ENCODE measurements at places on chromosomes 4 and X. TPM values are rescaled to one million over a fixed set of nuclear protein-coding genes. Genes with fewer than 3 reads are reported as not detected.

GRCh38 chrX:132716006-132716405 is 227.2 kb upstream of the MBNL3 start:
- no peaks in the 10 kb centered on the region for H3K36me3 ChIP-seq
- DNase-seq, result no peak
- H3K4me1 ChIP-seq, result peaks cover 1% of the 10 kb centered on the region
- no peak overlapping the region for H3K4me3 ChIP-seq
- H3K27ac ChIP-seq, result no peak overlapping the region

LRBA gene
- total RNA-seq, result 53.7 TPM

C4orf51 gene
- total RNA-seq, result not detected

GRCh38 chr4:72997409-72997808 is 72.1 kb downstream of the COX18 start:
- no peak overlapping the region for H3K4me3 ChIP-seq
- H3K36me3 ChIP-seq, result no peaks in the 10 kb centered on the region
- DNase-seq, result no peak
- H3K4me1 ChIP-seq, result no peaks in the 10 kb centered on the region

DNA sequence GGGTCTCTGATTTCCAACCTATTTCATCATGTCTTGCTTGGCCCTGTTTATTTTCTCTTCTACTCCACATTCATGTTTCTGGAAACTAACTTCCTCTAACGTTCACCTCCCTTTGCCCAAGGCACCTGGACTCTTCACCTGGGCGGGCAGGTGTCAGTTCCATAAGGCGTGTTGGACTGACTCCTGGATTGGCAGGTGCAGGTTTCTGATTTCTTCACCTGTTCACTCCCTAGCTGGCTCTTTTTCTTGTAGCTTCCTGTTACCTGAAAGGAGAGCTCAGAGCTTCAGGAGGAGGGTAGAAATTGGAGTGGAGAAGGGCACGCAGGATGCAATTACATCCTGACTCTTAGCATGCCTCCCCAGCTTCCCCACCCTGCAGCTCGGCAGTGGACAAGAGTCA is 350.8 kb upstream of the KLF3 start:
- no peak overlapping the region for H3K4me3 ChIP-seq
- H3K27me3 ChIP-seq, result peaks cover 2% of the 10 kb centered on the region
- no peaks in the 10 kb centered on the region for H3K36me3 ChIP-seq

DNA sequence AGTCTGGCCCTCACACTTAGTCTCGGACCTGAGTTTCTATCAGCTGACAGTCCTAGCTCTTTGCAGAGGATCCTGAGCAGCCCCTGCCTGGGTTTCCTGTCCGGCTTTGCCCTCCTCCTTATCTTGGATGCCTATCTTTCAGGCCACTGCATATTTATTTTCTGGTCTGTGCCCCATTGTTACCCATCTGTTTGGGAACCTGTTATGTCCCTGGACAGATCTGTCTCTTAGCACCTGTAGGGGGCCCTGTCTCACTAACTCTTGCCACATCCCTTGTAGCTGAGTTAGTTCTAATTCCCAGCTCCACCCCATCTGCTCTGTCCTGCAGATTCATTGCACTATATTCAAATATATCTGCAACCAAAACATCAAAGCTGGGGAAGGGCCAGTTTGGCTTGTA is 514.9 kb upstream of the LCORL start:
- no peak overlapping the region for H3K4me3 ChIP-seq
- H3K27ac ChIP-seq, result no peak overlapping the region
- H3K27me3 ChIP-seq, result peaks cover 7% of the 10 kb centered on the region
- H3K4me1 ChIP-seq, result no peaks in the 10 kb centered on the region
- no peaks in the 10 kb centered on the region for H3K36me3 ChIP-seq

FABP2 gene
- total RNA-seq, result not detected

CENPVL1 gene
- not detected for total RNA-seq

BMPR1B gene
- total RNA-seq, result 0.10 TPM

DNA sequence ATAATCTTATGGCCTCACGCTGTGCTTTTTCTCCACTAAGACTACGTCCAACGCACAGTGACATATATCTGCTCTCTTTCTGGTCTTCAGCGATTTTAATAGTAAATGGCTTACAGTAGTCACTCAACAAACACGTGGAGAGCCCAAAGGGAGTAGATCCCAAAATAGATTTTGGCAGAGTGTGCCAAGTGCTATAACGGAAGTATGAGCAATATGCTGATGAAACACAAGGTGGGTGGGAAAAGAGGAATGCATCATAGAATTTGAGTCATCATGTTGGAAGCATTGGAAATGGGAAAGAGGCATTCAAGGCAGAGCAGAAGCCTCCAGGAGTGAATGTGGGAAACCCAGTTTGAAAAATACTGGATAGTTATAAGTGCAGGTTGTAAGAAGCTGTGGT is 129.1 kb upstream of the LDB2 start:
- no peak overlapping the region for H3K4me3 ChIP-seq
- no peak overlapping the region for H3K27ac ChIP-seq
- H3K4me1 ChIP-seq, result no peaks in the 10 kb centered on the region
- peaks cover 19% of the 10 kb centered on the region for H3K27me3 ChIP-seq
- H3K36me3 ChIP-seq, result no peaks in the 10 kb centered on the region

DNA sequence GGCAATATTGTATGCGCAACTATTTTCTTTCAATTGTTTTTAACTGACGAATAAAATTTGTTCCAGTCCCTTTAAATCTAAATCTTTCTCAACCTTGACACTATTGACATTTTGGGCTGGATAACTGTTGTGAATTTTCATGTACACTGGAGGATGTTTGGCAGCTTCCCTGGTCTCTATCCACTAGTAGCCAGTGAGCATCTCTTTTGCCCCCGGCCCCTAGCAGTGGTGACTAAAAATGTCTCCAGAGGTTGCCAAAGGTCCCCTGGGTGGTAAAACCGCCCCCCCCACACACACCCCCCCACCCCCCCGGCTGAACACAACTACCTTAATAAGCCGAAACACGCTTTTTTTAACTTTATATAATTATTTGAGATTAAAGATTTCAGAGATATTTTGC is 514 bp downstream of the FANCB start:
- peak; percentile 30 for DNase-seq
- H3K27ac ChIP-seq, result peak overlapping the region; percentile 65

- H3K4me3 ChIP-seq, result no peak overlapping the region
- no peak overlapping the region for H3K27ac ChIP-seq
Measured at GRCh38 chr4:38328989-38329729, 334.8 kb upstream of the KLF3 start.

BEX2 gene
- total RNA-seq, result 16.0 TPM

DNA sequence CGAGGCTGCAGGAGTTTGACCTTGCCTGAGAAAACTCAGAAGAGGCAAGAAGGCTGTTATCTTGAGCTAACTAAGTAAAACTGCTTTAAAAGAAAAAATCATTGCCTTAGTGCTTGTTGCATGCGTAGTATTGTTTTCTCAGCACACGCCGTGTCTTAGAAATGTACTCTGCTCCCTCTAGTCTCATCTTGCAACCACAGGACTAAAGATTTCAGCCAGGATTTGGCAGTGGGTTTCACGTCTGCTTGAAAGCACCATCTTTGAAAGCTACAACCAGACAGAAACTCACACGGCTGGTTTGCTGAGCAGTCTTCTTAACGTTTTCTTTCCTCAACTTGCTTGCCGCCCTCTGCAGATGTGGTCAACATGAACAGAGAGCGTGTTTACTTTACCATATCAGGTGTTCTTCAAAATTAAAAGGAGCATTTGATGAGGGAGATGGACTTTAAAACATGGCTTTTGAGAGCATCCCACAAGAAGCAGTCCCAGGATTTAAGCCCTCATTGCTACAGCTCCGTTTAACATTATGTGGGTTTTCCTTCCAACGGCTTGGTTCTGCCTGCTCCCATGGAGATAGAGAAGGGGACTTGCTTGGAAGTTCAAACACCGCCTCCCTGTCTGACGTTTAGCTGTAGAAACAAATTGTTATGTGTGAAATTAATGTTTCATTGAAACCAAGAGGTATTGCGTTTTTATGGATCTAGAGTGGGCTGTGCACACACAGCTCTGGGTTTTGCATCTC is 3.4 kb downstream of the SORCS2 start:
- no peak overlapping the region for H3K27ac ChIP-seq
- no peak for DNase-seq
- peaks cover 1% of the 10 kb centered on the region for H3K4me1 ChIP-seq
- H3K4me3 ChIP-seq, result no peak overlapping the region

DNA sequence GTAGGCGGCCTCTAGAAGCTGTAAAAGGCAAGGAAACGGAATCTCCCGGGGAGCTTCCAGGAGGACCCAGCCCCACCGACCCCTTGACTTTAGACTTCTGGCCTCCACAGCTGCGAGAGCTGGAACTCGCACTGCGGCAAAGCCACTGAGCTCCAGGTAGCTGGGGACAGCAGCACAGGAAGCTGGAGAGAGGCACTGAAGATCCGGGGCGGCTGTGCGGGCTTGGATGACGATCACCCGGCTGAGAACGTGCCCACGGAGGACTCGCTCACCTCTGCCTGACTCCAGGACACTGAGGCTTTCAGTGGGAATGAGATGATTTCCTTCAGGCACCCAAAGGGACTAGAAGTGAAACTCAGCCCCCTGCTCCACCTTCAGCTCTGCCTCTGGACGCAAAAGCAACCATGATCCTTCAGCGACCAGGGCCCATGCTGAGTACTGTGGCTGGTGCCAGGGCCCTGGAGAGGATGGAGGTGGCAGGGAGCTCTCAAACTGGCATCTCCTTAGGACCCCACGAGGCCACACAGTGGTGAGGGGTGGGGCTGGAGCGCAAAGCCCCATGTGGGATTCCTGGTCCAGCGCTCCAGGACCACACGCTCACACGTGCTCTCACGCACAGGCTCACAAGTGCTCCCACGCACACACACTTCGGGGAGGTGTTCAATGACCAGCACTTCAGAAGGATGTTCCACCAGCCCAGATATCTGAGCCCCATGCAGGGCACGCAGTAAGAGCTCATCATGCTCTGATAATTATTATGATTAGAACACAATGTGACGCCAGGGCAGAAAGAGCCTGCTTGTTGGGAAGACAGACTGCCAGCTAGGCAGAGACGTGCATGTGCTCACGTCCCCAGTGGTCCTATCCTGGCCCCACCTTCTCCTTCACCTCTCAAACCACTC is 47.2 kb downstream of the ADRA2C start:
- DNase-seq, result no peak
- H3K4me3 ChIP-seq, result no peak overlapping the region

DNA sequence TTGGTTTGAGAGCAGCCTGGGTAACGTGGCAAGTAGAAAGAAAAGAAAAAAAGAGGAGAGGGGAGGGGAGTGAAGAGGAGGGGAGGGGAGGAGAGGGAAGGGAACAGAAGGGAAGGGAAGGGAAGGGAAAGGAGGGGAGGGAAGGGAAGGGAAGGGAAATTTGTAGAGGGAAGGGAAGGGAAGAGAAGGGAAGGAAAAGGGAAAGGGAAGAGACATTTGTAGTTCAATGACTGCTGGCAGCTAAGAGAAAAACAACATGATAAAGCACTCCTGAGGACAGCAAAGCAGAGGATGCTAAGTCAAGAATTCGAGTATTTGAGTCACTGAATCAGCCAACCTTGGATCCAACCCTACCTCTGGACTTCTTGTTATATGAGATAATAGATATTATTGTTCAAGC is 38.2 kb upstream of the BMP2K start:
- H3K27ac ChIP-seq, result no peak overlapping the region
- no peaks in the 10 kb centered on the region for H3K36me3 ChIP-seq
- no peaks in the 10 kb centered on the region for H3K27me3 ChIP-seq
- H3K4me3 ChIP-seq, result no peak overlapping the region

CT45A3 gene
- not detected for total RNA-seq

GAGE13 gene
- not detected for total RNA-seq

GRCh38 chr4:175309041-175309440 is 390.9 kb downstream of the ADAM29 start:
- no peaks in the 10 kb centered on the region for H3K36me3 ChIP-seq
- H3K27ac ChIP-seq, result no peak overlapping the region
- H3K4me1 ChIP-seq, result no peaks in the 10 kb centered on the region

DNA sequence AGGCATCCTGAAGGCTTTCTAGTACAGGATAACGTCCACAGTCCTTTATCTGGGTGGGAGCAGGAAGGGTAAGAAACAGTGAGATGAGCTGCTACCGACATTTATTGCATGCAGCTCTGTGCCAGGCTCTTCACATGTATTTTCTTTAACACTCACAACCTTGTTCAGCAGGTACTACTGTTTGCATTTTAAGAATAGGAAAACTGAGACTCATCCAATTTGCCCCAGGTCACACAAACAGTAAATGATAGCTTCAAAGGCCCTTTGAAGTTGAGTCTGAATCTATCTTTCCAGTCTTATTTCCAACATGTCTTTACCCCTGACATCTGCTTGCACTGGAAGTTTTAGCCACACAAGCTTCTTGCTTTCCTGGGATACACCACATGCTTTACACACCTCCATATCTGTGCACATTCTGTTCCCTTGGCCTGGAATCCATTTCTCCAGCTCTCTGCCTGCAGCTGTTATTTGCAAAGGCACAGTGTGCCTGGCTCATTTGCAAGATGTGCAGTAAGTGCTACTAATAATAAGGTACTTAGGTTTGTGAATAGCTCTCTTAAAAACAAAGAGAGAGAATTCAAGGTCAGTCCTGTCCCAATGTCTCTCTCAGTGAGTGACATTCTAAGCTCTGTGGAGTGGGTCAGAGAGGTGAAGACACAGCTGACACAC is 61.2 kb downstream of the METTL14 start:
- peaks cover 11% of the 10 kb centered on the region for H3K36me3 ChIP-seq
- no peak overlapping the region for H3K27ac ChIP-seq
- H3K27me3 ChIP-seq, result no peaks in the 10 kb centered on the region
- no peak for DNase-seq
- no peaks in the 10 kb centered on the region for H3K4me1 ChIP-seq

GRCh38 chrX:74523224-74523623 is 91.2 kb downstream of the RLIM start:
- no peak overlapping the region for H3K4me3 ChIP-seq
- no peaks in the 10 kb centered on the region for H3K4me1 ChIP-seq
- H3K27ac ChIP-seq, result no peak overlapping the region

GRCh38 chr4:104532677-104533076 is 38.0 kb upstream of the CXXC4 start:
- H3K4me1 ChIP-seq, result no peaks in the 10 kb centered on the region
- no peaks in the 10 kb centered on the region for H3K36me3 ChIP-seq

DNA sequence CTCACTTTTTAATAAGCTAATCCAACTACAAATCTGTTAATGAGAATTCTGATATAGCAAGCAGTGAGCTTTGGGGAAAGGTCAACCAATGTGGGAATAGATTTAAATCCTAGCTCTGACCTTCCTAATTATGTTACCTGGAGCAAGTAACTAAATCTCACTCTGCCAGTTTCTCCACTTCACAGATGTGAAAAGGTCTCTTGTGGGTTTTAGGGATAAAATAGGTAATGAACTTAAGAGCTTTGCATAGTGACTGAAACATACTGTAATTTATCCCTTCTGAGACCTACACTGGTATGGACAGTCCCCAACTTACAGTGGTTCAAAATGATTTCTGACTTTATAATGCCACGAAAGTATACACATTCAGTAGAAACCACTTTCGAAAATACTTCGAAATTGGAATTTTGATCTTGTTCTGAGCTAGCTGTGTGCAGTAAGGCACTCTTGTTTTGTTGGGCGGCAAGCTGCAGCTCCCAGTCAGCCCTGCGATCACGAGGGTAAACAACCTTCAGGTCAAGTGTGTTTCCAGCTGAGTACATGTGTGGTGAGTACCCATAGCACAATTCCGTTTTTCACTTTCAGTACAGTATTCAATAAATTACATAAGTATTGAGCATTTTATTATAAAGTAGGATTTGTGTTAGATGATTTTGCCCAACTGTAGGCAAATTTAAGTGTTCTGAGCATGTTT is 93.7 kb downstream of the ADGRL3 start:
- no peak for DNase-seq
- H3K27ac ChIP-seq, result no peak overlapping the region
- no peaks in the 10 kb centered on the region for H3K4me1 ChIP-seq
- H3K36me3 ChIP-seq, result no peaks in the 10 kb centered on the region
- no peaks in the 10 kb centered on the region for H3K27me3 ChIP-seq

- H3K27ac ChIP-seq, result no peak overlapping the region
- no peaks in the 10 kb centered on the region for H3K4me1 ChIP-seq
- no peaks in the 10 kb centered on the region for H3K36me3 ChIP-seq
- no peak for DNase-seq
Measured at GRCh38 chr4:65971686-65972085, 301.4 kb upstream of the EPHA5 start.
